ENCODE measurements at places on chromosomes 3 and 15.

DNA sequence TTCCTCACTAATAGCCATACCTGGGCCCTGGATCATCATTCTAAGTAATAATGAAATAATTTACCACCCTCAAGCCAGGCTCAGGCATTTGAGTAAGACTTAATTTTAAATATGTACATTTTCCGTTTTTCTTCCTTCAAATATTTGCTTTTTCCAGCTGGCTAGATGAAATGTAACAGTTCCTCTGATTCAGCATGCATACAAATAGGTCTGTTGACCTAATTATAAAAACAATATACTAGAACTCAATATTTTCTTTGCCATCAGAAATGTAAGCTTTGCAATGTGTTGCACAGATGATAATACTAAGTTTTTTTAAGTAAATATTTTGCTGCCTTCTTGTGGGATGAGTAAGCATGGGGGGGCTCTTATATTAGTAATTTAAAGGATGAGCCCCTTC is 91.6 kb downstream of the FEZF2 start:
- no peak for DNase-seq

DNA sequence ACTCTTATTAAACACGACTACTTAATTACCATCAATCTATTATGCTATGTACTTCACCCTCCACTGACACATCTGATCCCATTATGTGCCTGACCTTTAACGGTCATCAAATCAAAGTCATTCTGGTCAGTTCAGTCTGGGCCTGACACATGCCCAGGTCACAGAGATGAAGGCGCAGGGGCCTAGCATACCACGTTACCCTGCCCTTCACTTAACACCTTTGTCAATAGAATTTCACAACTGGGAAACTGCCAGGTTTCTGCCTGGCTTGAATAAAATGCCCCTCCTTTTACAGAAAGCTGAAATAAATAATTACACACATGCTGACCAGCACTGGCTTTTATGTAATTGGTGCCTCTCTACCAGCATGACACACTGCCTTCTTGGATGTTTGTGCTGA is 39.5 kb downstream of the MECOM start:
- no peak for DNase-seq

- no peak for DNase-seq
These were observed 203.6 kb upstream of the SETMAR start for GRCh38 chr3:4099607-4100006.

DNA sequence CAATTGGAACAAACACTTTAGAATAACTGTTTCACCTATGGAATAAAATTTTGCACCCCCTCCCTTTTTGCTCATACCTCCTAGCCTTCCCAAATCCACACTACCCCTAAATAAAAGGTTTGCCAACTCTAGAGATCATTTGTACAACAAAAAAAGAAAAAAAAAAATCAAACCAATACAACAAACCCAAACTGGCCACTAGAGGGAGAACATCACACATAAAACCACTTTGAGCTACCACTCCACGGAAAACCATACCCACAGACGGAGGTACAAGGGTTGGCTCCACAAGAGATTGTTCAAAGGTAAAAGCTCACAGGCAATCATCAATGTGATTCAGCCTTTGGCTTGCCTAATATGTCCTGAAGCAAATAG is 47.6 kb downstream of the SETMAR start:
- peak; percentile 14 for DNase-seq

DNA sequence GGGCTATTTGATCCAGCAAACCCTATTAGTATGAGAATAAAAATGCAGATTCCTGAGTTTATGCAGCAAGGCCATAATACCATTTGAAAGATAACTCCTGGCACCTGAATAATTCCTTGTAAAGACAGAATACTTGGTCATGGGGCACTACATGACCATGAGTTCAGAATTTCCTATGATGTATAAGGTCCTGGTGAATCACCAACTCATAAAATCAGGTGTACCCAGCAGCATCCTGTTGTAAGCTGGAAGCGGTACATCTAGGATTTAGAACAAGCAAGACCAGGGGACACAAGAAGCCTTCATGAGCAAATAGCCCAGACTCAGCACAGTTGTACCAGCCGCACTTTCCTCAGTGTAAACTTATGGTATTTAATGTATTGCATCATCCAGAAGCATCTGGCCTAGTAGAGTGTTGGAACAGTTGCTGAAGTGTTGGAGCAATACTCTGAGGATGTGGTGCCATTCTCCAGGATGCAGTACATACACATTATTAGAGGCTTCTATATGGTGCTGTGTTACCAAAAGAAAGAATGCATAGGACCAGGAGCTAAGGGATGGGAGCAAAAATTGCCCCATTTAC is 233.4 kb downstream of the SQOR start:
- no peak for DNase-seq

DNA sequence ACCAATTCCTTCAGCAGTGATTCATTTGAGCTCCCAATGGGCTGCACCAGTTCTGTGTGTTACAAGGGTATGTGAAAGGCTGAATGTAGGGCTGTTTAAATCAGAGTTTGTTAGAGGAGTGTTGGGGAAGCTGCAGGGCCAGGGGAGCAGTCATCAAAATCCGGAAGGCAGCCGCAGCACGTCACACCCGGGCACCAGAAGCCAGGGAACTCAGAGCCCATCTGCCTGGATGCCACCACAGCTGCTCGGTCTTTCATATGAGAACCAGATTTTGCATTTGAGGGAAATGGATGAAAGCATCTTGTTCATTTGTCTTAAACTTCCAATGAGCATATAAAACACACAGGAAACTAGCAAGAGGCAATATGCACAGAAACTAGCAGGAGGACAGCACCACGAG is 24.2 kb upstream of the NEO1 start:
- DNase-seq, result no peak

DNA sequence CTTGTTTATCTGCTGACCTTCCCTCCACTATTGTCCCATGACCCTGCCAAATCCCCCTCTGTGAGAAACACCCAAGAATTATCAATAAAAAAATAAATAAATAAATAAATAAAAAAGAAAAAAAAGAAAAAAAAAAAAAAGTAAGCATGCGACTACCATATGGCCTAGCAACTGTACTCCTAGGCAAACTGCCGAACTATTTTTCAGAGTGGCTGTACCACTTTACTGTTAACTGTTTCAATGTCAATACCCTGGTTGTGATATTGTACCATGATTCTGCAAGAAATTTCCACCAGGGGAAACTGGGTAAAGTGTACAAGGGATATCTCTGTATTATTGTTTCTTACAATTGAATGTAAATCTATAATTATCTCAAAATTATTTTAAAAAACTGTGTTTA is 41.3 kb upstream of the MAP4 start:
- no peak for DNase-seq

GRCh38 chr15:47614360-47615011 is 102.8 kb upstream of the SEMA6D start:
- DNase-seq, result no peak

DNA sequence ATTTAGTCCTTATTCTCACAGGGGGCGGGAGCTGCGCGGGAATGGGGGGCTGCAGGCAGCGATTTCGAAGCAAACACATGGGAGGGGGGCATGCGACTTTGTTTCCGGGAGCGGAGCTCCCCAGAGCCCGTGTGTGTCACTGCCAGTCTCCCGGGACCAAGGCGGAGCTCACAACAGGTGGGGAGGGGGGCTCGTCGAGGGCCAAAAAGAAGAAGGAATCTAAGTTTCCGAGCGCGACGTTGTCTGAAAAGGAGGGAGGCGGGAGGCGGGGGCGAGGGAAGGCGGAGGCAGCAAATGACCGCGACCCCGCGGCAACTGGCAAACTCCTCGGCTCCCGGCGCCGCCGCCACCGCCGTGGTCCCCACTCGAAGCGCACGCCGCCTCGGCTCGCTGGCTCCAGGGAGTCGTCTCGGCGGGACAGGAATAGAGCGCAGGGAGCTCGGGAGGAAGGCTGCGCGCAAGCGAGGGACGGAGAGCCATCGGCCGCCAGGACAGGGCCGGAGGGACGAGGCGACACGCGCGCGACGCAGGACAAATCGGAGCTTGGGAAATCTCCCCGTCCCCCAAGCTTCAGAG is 1.4 kb downstream of the FOXP1 start:
- DNase-seq, result no peak

DNA sequence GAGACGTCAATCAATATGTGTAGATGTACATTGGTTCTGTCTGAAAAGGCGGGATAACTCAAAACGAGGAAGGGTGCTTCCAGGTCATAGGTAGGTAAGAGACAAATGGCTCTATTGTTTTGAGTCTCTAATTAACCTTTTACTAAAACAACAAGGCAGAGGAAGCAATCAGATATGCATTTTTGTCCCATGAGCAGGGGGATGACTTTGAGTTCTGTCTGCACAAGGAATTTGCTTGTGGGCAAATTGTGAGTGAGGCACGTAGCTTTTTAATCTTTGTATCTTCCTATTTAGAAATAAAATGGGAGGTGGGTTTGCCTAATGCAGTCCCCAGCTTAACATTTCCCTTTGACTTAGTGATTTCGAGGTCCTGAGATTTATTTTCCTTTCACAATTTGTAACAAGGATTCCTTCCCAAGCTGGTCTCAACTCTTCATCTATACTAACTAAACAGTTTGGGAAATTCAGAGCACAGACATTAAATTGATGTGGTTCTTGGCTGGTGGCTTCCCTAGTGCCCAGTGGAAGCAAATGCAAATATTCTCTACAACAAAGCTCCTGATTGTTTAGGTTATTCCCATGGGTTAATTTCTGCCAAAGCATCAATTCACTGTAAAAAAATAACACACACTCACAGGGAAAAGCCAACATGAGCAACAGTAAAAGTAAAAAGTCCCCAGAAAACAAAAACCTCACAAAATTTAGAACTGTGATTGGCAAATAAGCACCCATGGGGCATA is 738.8 kb upstream of the SGO1 start:
- no peak for DNase-seq

- DNase-seq, result no peak
These were observed 82.0 kb downstream of the NTRK3 start for GRCh38 chr15:88174571-88174970.

- DNase-seq, result no peak
These were observed 225.5 kb upstream of the STT3B start for GRCh38 chr3:31307131-31307785.

- DNase-seq, result no peak
These were observed 194.1 kb upstream of the ARHGEF26 start for GRCh38 chr3:153927107-153927506.

- DNase-seq, result no peak
These were observed 13.6 kb downstream of the ZBED2 start for GRCh38 chr3:111581403-111582119.

DNA sequence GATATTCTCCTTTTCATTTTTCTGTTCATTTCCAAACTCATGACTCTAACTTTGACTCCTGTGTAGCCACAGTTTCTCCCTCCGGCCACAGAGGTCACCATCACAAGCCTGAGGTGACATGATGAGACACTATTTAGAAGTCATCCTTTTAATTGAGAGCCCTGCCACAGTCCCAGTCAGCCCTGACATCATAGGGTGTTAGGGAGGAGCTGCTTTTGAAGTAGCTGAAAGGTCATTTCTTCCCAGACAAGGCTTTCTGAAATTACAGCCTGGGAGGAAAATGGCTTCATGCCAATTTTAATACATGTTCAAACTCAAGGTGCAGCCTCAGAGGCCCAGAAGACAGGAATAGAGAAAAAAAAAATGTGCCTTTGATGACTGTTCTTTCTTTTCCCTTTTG is 532.8 kb upstream of the TGFBR2 start:
- no peak for DNase-seq

GRCh38 chr3:45105855-45106671 is 40.1 kb downstream of the CDCP1 start:
- peak; percentile 23 for DNase-seq

DNA sequence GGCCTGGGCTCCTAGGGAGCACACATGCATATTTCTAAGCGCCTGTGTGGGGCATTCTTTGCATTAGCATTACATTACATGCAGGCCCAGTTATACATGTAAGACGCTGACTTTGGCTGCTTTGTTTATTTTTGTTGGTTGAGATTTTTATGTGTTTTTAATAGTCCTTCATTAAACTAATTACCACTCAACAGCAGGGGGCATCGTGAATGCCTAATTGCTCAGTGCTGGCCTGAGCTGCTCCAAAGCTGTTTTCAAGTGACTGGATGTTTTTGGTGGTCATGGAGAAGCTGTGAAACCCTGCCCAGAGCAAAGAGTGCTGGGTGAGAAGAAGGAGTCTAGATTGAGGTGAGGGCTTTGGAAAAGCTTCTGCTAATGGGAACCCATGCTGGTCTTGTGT is 41.5 kb downstream of the GPD1L start:
- DNase-seq, result no peak

DNA sequence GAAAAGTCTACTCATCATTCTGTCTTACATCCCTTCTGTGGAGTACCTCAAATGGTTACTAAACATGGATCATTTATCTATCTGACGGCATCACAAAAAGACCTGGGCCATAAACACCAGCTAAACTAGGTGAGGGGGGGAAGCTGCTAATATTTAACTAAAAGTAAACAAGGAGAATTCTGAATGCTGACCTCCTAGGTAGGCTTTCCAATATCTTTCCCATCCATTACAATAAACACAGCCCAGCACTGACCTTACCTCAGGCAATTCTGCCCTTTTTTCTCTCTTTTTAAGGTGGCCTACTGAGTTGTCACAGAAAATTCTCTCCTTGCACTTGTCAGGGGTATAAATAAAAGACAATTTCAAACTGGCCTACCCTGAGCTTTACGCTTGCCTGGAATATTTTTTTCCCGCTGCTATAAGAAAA is 33.1 kb downstream of the USF3 start:
- DNase-seq, result no peak

DNA sequence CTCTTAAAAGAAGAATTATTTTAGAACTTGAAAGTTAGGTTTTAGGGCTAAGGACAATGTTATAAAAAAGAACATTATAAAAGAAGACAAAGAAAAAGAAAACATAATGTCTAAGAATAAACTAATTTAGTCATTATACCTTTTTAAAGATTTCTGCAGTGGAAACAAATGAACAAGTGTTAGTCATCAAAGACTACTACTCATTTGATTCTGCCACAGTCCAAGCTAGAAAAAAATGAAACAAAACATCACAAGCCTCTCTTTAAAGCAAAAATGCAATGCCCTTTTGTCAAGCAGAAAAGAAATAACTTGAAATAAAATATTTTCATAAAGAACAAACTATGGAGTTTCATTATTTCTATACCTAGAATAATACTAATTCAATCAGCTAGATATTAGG is 102.0 kb downstream of the TBC1D5 start:
- DNase-seq, result no peak

DNA sequence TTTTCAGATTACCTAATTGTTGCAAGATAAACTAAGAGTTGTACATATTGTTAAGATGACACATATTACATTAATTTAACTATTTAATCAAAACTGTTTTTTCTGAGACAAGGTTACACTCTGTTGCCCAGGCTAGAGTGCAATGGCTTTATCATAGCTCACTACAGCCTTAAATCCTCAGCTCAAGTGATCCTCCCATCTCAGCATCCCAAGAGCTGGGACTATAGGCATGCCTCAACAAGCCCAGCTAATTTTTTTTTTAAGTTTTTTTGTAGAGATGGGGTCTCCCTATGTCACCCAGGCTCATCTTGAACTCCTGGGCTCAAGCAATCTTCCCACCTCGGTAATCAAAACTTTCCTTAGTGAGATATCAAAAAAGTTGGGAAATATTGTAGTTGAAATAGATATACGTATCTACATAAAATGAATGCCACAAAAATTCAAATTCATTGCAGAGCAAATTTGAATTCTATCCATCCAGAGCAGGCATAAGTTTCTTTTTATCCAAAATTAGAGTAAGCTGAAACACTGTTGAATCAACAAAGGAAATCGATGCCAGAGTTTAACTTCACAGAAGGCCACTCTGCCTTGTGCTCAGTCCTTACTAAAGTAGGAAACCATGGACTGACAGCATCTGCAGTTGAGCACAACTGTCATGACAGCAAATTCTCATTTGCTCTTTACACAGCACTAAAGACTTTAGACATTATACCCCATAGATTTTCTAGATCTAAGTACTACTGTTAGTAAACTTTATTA is 15.5 kb downstream of the ATOSA start:
- DNase-seq, result no peak

GRCh38 chr15:90711418-90711824 is 5.7 kb upstream of the BLM start:
- DNase-seq, result no peak
